Bronchial epithelial cell (primary cell): ENCODE measurements at places on chromosomes 2 and 18. TPM values are rescaled to one million over a fixed set of nuclear protein-coding genes. Genes with fewer than 3 reads are reported as not detected.

DNA sequence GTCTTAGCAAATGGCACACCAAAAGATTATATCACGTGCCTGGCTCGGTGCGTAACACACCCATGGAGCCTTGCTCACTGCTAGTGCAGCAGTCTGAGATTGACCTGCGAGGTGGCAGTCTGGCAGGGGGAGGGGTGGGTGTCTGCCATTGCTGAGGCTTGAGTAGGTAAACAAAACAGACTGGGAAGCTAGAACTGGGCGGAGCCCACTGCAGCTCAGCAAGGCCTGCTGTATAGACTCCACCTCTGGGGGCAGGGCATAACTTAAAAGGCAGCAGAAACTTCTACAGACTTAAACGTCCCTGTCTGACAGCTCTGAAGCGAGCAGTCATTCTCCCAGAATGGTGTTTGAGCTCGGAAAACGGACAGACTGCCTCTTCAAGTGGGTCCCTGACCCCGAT is 55.9 kb upstream of the FSHR start:
- DNase-seq = no peak

GRCh38 chr2:15810477-15811150 is 129.7 kb upstream of the MYCN start:
- DNase-seq = no peak

GRCh38 chr2:172100935-172101820 is 1.5 kb downstream of the DLX2 start:
- no peak for DNase-seq

Gene TWIST2
- 4.6 and 7.4 TPM in 2 replicates for total RNA-seq

DNA sequence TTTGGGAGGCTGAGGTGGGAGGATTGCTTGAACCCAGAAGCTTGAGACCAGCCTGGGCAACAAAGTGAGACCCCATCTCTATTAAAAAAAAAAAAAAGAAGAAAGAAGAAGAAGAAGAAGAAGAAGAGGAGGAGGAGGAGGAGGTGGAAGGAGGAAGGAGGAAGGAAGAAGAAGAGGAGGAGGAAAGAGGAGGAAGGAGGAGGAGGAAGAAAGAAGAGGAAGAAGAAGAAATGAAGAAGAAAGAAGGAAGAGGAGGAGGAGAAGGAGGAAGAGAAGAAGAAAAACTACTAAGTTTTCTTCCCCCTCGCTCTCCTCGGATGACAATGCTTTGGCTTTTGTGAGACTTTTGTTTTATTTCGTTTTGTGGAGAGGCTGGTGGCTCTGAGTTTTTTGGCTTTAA is 30.1 kb upstream of the EFHD1 start:
- no peak for DNase-seq

Gene DIPK1C
- not detected in 2 replicates for total RNA-seq

Gene PSMA8
- total RNA-seq = not detected in 2 replicates

DNA sequence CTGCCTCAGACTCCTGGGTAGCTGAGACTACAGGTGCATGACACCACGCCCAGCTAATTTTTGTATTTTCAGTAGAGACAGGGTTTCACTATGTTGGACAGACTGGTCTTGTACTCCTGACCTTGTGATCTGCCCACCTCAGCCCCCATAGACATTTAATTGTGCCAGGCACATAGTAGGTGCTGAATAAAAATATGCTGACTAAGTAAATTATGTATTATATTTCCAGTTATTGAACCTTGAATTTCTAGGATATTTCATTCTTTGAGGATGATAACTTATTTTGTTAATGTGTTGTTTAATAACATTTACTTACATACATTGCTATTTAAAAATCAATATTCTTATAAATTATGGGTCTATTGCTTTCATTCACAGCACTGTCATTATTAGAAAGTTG is 190.4 kb upstream of the LRRTM4 start:
- no peak for DNase-seq

- no peak for DNase-seq
Observed at GRCh38 chr2:10103179-10103578, 19.4 kb upstream of the RRM2 start.

Gene CIB4
- not detected in 2 replicates for total RNA-seq
